ENCODE measurements at places on chromosomes 3 and 15.

GRCh38 chr3:117407317-117407716, 697.7 kb downstream of the TUSC7 start:
- DNase-seq: no peak

- DNase-seq: no peak
Measured at GRCh38 chr3:22734207-22734606, 468.9 kb upstream of the UBE2E2 start.

- no peak for DNase-seq
Measured at GRCh38 chr3:24242012-24242698, 252.5 kb downstream of the THRB start.

GRCh38 chr3:147906285-147906684, 497.1 kb downstream of the ZIC1 start:
- DNase-seq: no peak

GRCh38 chr15:44729408-44730127, 6.8 kb upstream of the TRIM69 start:
- DNase-seq: no peak

DNA sequence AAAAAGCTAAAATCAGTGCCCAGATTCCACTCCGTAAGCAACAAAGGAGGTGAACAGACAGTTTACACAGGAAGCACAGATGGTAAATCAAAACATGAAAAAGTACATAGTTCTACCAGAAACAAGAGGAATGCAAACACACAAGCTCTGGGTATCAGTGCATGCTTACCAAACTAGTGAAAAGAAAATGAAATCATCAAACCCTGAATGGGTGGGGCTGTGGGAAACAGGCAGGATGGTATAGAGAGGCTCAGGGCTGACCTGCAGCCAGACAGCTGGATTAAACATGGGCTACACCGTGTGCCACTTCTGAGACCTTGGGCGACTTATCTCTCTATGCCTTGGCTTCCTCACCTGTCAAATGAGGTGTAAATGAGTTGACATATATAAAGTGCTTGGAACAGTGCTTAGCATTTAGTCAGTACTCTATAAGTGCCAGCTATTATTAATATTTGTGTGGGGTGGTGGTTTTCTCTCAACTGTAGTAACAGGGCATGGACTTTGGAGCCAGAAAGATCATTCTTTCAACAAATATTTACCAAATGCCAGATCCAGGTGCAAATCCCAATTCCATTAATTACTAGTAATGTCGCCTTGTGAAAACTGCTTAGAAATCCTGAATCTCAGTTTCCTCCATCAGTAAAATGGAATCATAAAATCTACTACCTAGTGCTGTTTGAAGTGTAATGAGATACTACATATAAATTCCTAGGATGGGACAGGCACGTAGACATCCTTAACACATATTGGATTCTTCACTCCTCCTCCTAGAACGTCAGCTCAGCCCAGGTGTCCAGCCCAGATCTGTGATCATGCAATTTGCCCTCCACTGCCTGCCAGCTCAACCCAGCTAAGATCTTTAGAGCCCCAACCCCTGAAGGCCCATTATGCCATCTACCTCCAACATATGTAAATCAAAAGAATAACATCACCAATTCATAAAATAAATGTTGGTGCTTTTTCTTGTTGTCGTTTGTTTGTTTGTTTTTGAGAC, 55.5 kb upstream of the SMAD3 start:
- DNase-seq: no peak

- DNase-seq: no peak
Measured at GRCh38 chr15:64969401-64969800, 20.3 kb downstream of the SPG21 start.
